AG09309 (cell line): ENCODE measurements at places on chromosomes 7 and 10.

GRCh38 chr10:109922358-109922975, 844 bp downstream of the XPNPEP1 start:
- no peak for DNase-seq

GRCh38 chr7:73885975-73886798, 25.2 kb downstream of the TMEM270 start:
- no peak for DNase-seq

DNA sequence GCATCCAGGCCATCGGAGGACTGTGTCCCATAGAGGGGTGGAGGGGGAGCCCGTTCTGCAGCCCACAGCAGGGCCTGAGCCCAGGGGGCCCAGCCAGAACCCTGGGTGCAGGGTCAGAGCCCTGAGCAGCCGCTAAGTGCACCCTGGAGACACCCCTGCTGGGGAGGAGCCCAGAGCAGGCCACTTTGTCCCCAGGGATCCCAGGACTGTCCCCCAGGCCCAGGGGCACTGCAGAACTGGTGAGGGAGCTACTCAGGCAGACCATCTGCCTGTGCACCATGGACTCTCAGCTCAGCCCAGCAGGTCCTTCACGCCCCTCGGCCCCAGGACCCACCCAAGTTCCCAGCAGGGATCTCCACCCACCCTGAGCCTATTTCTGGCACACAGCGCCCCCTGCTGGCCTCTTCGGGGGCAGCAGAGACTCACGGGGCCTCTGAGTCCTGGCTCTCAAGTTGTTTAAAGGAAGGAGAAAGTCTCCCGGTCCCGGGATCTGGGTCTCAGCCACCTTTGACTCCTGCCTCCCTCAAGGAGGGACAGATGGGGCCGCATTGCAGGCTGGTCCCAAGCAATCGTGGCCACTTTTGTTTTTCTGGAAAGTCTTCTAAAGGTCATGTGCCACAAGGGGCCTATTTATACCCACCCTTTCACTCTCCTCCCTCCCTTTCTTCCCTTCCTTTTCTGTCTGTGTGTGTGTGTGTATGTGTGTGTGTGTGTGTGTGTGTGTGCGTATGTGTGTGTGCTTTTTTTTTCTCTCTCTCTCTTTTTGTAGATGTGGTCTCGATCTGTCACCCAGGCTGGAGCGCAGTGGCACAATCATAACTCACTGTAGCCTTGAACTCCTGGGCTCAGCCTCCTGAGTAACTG, 90.3 kb downstream of the MYL10 start:
- DNase-seq, result no peak

GRCh38 chr10:116833986-116834985, 15.0 kb upstream of the ENO4 start:
- no peak for DNase-seq

DNA sequence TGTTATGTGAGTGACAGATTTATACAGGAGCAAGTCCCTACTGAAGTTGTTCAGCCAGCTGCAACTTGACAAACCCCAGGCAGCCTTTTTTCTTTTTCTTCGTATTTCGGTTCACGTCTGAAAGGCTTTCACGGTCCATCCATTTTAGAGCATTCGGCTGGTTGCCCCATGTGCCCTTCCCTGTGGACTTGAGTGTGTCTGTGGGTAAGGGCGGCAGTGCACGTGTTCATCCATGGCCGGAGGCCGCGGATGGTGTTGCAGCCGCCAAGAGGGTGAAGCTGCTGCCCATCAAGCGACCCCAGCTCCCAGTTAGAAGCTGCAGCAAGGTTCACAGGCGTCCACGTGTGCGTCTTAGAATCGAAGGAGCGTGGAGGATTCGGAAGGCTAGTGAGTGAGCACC, 35.9 kb downstream of the PPP2R2D start:
- no peak for DNase-seq

GRCh38 chr7:106723398-106723797, 62.4 kb upstream of the CCDC71L start:
- no peak for DNase-seq

DNA sequence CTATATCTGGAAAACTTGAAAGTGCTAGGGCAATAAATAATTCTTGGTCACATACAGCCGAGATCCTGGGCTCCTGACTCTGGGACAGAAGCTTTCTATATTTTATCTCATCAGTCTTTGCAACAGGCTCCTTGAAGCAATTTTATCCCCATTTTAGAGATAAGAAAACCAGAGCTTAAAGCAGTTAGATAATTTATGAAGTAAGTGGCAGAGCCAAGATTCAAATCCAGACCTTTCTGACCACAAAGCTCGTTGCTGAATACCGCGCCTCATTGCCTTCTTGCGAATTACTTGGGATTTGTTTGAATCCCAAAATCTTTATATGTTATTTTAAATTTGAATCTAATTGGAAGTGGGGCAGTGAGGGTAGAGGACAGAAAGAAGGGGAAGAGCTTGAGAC, 106.0 kb downstream of the TCF7L2 start:
- DNase-seq, result peak; percentile 38

- DNase-seq, result no peak
Measured at GRCh38 chr7:13879143-13879542, 110.3 kb downstream of the ETV1 start.

DNA sequence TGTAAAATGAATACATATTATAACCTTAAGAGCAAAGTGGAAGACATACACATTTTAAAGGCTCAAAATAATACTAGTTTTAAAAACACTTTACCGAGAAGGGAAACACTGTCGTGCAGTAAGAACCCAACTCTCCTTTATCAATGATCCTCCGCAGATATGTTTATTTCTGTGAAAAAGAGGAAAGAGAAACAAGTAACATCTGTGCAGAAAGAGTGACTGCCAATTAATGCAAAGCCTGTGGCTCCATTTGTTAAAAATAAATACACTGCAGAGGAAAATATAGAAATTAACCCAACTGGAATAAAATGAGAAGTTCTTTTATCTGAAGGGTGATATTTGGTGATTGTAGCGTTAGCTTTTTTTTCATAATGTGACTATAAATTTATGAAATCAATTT, 62.7 kb downstream of the HGF start:
- no peak for DNase-seq

- DNase-seq, result no peak
Measured at GRCh38 chr7:100130608-100131453, 4.1 kb downstream of the MBLAC1 start.

GRCh38 chr10:85614981-85615380, 751.6 kb downstream of the GRID1 start:
- no peak for DNase-seq

GRCh38 chr7:124692425-124692824, 73.2 kb downstream of the GPR37 start:
- DNase-seq, result no peak

DNA sequence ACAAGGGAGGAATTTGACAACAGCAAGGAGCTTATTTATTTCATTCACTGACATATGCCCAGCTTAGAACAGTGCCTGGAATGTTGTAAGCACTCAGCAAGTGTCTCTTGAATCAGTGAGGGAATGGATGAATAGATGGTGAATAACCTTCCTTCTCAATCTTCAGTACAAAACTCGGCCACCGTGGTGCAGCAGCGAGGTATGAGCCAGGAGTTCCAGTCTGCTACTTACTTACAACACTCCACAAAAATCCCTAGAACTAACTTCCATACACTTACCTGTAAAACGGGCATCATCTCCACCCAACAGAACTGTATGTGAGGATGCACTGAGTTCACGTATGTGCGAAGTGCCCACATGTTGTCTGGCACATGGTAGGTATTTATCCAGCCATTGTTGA, 237.4 kb downstream of the WDR11 start:
- no peak for DNase-seq

- no peak for DNase-seq
Measured at GRCh38 chr10:5744849-5745248, 60.2 kb downstream of the TASOR2 start.

DNA sequence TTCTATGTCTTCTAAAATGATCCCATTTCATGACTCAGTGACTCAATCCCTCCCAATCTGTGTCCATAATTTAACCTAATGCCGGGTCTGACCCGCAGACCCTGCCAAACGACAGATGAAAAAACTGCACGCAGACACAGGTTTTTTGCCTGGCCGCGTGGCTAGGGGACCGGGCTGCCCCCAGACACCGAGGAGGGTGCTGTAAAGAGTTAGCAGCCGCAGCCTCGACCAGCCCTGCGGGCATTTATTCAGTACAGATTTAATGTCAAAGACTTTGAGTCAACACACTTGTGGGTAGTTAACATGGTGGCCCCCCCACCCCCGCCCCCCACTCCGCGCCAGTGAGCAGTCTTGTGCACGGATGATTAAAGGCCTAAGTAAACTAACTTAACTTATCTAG, 1324.7 kb downstream of the GATA3 start:
- DNase-seq, result no peak

GRCh38 chr7:154686305-154686704, 316.6 kb downstream of the PAXIP1 start:
- no peak for DNase-seq

GRCh38 chr10:117860823-117861222, 185.9 kb downstream of the RAB11FIP2 start:
- no peak for DNase-seq

DNA sequence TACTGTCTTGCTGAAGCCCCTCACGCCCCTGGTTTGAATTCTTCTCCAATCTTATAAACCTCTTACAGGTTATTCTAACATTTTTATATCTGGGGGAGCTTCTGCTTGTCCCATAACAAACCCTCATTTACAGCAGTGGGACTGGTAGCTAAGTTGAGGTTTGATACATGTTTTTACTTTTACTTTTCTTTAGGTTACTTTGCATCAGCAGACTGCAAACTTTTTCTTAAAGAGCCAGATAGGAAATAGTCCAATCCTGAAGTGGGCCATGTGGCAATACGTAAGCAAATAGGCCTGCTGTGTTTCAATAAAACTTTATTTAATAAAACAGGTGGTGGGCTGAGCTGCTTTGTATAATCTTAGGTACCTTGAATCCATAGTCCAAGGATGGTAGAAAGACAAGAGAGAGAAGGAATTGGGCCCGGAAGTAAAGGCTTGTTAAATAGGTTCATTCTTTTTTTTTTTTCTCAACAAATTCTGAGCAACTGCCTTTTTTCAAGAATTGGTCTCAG, 27.3 kb downstream of the RAB18 start:
- no peak for DNase-seq

- DNase-seq, result no peak
Measured at GRCh38 chr7:77575187-77575586, 38.1 kb downstream of the PTPN12 start.

DNA sequence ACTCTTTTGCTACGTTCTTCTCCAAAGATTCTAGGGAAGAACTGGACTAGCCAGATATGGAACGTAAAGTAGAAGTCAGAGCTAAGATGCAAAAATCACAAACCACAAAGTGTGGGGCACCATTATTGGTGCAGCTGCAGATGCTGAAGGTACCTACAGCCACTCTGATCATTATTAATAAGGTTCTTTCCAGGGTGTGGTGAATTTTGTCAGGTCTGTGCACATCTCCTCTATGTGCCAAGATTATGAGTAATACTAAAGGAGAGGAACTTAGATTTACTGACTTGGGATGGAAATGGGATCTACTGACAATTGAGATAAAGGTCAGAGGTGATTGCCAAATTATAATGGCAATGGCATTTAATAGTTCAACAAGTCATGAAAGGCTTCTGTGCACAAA, 148.2 kb downstream of the RAPGEF5 start:
- no peak for DNase-seq

GRCh38 chr7:117673839-117674238, 194.0 kb downstream of the CFTR start:
- no peak for DNase-seq

- peak; percentile 66 for DNase-seq
Measured at GRCh38 chr7:112080441-112080840, 125.8 kb downstream of the DOCK4 start.

DNA sequence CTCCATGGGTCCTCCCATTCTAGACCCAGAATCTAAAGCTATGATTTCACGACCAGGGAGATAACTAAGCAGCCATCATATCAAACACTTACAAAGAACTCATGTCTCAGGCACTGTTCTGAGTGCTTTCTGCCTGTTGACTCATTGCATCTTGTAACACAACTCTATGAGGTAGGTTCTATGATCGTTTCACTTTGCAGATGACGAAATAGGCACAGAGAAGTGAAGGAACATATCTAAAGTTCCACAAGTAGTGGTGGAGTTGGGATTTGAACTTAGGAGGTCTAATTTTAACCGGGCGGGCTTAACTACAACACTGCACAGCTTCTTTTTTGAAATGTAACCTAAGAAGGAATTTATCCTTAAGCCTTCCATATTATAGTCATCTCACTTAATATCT, 2.9 kb downstream of the RBP4 start:
- no peak for DNase-seq
